ENCODE measurements at places on chromosomes 3 and 15.

- no peak for DNase-seq
Observed at GRCh38 chr3:37295925-37296324, 121.5 kb upstream of the LRRFIP2 start.

- DNase-seq = no peak
Observed at GRCh38 chr15:73375755-73376305, 7.1 kb upstream of the HCN4 start.

DNA sequence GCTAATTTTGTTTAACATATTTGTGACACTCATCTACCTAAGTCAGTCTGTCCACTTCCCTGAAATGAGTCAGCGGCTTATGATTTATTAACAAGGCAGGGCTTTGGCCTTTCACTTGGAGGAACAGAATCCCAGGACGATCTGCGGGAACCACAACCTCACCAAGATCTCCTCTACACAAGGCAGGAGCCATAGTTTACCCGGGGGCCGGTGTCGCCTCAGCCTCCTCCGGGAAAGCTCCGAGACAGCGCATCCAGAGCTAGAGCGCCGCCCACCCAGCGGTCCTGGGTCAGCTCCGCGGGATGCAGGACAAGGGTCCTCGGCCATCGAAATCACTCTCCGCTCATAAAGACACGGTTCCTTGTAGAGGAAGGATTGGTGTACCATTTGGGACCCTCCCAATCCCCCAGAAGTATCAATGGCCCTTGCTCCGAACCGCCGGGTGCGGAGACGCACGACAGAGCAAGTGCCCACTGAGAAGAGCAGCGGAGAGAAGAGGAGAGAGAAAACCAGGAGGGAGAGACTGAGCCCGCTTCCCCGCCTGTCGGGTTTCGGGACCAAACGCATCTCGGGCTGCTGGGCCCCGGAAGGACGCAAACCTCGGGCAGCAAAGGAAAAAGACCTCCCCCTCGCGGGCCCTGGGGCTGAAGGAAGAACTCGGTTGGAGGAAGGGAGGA lies 13.1 kb upstream of the ALCAM start:
- DNase-seq = peak; percentile 72

- DNase-seq = no peak
Observed at GRCh38 chr3:152051501-152052404, 178.3 kb downstream of the SUCNR1 start.

DNA sequence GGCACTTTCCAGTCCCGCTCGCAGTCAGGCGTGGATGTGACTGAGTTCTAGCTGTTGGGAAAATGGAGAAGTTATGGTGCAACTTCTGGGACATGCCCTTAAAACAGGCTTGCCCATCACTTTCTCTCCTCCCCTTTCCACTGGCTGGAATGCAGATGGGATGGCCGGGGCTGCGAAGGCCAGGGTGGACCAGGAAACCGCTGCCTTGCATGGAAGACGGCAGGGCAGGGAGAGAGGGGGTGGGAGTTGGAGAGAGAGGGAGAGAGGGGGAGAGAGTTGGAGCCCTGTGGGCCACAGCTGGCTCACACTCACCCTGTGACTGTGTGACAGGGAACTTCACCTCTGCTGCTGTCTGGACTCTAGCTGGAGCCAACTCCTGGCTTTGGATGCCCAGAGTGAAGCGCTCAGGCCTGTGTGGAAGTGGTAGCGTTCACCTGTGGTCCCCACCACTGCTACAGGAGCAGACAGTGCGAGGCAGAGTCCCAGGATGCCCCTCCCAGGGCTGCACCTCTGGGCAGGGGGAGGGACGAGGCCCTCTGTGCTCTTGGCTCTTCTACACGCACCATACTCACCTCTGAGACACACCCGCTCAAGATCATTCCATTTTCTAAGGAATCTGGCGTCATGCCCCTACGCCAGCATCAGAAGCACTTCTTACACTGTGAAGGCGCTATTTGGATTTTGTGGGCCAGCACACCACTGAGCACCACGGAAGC lies 36.6 kb downstream of the KLHL25 start:
- DNase-seq = no peak

DNA sequence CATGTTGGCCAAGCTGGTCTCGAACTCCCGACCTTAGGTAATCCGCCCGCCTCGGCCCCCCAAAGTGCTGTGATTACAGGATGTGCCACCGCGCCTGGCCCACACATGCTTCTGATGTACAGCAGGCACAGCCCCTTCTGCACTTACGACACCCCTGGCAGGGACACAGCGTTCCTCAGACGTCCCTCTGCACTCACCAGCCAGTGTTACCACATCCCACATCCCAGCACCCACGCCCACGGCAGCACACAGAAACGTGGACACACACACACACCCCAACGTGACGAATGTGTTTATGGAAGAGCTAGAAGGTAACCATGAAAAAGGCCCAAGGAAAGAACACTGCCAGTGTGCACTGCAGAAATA lies 576 bp upstream of the RPAP1 start:
- no peak for DNase-seq

- no peak for DNase-seq
Observed at GRCh38 chr15:96038650-96039049, 291.9 kb upstream of the NR2F2 start.

DNA sequence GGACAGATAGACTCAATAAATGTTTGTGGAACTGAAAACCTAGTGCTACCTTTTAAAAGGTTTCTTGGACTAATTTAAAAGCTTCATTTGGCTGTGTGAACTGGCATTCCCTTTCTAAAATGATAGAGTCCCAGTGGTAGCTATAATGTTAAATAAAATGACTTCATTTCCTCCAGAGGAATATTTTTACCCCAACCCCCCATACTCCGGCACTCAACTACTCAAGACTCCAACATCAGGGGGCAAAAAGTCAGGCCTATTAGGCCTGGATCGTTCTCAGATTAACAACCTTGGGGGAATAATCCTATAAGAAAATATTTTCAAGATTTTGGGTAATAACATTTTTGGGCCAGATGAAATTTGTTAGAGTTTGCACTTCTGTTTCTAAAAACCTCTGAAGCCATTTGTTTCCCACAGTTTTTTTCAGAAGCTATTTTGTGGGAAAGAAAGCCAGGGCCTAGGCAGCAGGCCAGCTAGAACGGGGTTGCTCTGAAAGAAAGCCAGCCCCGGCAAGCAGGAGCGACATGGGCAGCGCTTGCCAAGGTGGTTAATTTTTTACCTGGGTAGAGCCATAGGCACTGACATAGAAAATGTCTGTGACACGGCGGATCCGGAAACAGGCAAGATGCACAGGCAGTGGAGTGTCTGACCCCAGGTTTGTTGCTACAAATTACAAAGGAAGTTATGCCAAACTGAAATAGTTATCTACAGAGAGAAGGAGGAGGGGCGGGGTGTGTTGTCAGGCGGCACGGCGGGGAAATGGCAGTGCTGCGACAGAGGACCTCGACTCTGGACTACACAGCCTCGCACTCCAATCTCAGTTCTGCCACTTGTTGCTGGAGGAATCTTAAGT lies 84.6 kb downstream of the MAGI1 start:
- peak; percentile 20 for DNase-seq

DNA sequence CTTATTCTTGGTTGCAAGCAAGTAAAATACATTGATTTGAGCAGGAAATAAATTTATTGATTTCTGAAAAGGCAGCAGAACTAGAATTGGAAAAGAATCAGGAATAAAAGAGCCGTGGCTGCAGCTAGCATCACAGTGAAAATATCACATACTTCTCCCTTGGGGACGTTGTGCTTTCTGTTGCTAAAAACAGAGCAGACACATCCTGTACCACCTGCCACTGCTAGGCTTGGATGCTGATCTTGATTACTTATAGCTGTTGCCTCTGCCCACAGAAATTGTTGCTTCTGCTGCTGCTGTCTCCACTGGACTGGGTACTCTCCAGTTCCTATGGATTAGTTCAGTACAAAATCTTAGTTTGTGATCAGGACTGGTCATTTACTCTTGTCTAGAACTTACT lies 283.8 kb downstream of the C3orf38 start:
- DNase-seq = no peak
